Inflammatory macrophage treated with lipopolysaccharide for 4 hours (primary cell): ENCODE measurements at places on chromosomes 5 and 9.

DNA sequence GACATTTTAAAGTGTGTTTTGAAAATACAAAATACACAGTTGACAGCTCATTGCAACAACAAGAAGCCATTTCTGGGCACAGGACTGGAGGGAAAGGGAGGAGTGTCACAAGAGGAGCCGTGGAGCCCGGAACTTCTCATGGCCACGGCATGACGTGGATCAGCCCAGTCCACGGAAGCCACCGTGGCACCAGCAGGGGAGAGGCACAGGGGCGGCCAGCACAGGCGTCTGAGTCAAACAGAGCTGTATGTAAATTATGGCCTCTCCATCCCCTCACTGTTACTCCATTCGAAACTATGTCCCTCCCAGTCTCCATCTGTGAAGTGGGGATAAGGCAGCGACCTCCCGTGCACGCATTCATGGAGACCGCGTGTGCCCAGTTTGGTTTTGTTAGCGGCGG is 165.6 kb upstream of the IRX2 start:
- DNase-seq, result no peak

DNA sequence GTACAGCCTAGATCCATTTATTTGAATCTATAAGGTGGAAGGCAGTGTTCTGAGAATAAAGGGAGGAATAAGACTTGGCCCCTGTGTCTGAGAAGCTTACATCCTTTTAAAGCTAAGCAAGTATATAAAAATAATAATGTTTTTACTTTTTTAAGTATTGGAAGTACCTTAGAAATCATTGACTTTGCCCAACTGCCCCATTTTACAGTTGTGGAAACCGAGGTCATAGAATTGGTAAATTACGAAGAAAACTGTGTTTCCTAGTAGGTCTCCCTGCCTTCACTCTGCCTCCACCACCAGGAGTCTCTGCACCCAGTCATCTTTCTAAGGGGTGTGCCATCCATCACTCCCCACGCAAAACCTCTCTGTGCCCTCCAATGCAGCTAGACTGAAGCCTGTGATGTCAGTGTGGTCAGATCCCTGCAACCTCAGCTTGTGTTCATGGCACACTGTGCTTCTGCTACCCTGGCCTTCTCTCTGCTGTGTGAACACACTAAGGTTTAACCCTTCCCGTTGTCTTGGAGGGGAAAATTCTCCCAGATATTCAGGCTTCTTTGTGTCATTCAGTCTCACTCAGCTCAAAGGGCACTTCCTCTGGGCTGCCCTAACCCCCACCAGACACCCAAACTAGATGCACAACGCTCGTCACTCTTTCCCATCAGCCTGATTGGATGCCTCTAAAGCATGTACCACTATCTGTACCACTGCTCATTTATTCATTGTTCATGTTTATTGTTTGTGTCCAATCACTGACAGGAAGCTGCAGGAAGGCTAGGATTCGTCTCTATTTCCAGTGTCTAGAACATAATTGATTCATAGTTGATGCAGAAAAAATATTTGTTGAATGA is 18.2 kb downstream of the ADRB2 start:
- no peak for DNase-seq

DNA sequence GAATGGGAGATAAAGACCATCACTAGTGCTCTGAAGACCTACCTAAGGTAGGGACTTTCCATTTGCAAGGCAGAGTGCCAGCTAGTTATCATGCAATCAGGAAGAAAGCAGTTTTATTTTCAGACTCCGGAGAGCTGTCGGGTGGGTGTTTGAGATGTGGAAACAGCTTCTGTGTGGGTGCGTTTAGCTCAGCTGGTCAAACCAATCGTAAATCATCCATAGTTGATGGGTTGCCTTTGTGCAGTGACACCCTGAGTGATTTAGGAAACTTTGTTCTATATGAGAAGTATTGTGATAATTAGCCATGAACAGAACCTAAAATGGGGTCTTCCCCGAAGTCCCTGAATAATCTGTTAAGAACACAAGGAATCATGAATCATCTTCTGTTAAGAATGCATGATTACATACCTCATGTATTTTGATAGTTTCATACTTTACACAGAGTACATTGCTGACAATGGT is 284.3 kb downstream of the ARHGAP26 start:
- DNase-seq, result peak; percentile 87

GRCh38 chr5:159545156-159545555 is 214.9 kb upstream of the IL12B start:
- DNase-seq, result peak; percentile 34

- peak; percentile 97 for DNase-seq
These were observed at the start of gene ELP1 for GRCh38 chr9:108933718-108934322. TSS of gene ELP1 (minus strand) at chr9:108934124. CDS start at chr9:108931146, 2,978 bp downstream.

GRCh38 chr9:14452539-14452938 is 138.6 kb upstream of the NFIB start:
- DNase-seq, result no peak

- DNase-seq, result no peak
These were observed 20.1 kb downstream of the RORB start for GRCh38 chr9:74517188-74517587.

- no peak for DNase-seq
These were observed 209.9 kb downstream of the AOPEP start for GRCh38 chr9:94936419-94936818.

DNA sequence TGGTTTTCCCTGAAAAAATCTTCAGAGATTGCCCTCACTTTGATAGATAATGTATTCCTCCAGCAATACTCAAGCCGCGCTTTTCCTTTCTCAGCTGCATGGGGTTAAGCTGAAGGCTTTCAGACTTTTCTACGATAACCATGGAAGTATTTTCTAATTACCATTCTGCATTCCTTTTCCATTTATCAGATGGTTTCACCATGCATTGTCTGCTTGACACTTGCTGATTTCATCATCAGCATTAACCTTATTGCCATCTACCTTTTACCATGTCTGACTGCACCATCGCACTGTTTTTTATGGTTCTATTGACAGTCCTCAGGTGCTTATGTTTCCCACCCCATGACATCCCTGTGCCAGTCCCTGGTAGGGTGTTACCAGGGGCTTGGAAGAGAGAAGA is 91.6 kb downstream of the DMAC1 start:
- no peak for DNase-seq

DNA sequence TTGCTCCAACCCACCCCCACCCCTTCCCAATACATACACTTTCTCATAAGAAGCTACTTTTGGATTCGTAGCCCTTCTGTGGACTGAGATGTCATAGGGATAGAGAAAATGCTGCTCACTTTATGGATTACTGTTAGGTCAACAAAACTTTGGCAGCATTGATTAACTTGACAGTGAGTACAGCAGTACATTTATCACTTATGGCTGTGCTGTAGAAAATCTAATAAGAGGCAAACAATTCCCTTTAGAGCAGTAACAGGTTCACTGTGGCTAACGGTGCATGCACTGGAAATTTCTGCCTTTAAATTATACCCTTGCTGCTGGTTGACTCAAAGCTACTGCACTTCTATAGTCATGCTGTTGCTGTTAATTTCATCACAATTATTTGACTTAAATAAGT is 59.2 kb downstream of the PPIC start:
- DNase-seq, result no peak

GRCh38 chr5:14726066-14726838 is 61.7 kb downstream of the OTULIN start:
- no peak for DNase-seq

GRCh38 chr9:99057665-99058625 is 47.0 kb upstream of the TGFBR1 start:
- peak; percentile 77 for DNase-seq

DNA sequence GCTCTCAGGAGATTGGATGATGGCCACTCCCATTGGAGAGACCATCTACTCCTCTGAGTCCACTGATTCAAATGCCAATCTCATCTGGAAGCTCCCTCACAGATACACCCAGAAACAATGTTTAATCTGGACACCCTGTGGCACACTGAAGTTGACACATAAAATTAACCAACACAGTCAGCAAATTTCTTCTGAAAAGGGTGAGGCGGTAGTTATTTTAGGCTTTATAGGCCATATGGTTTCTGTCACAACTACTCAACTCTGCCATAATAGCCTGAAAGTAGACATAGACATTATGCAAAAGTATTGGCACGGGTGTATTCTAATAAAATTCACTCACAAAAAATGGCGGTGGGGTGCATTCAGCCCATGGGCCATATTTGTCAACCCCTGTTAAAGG is 244.5 kb upstream of the VLDLR start:
- no peak for DNase-seq

DNA sequence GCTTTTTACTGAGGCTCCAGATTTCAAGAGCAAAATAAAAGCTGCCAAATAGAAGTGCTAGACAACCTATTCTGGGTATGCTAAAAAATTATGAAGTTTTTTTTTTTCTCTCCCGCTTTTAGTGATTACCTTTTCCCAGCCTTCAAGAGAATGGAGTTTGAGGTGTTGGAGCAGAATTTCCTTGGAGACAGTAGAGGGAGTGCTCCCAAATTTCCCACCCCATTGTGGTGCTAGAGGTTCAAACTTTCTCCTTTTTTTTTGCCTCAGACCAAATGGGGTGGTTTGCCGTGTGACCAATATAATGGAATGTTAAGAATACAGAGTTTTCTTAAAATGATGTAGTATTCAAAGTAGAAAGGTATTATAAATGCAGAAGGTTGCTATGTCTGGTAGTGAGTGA is 244.2 kb upstream of the RIOK2 start:
- no peak for DNase-seq
